ENCODE measurements at places on chromosomes 13 and 19.

GRCh38 chr13:34515201-34515600, 426.9 kb upstream of the NBEA start:
- DNase-seq = no peak

- no peak for DNase-seq
Observed at GRCh38 chr13:24834902-24835510, 71.0 kb downstream of the RNF17 start.

GRCh38 chr13:50691681-50692263, 151.7 kb downstream of the DLEU7 start:
- DNase-seq = no peak

DNA sequence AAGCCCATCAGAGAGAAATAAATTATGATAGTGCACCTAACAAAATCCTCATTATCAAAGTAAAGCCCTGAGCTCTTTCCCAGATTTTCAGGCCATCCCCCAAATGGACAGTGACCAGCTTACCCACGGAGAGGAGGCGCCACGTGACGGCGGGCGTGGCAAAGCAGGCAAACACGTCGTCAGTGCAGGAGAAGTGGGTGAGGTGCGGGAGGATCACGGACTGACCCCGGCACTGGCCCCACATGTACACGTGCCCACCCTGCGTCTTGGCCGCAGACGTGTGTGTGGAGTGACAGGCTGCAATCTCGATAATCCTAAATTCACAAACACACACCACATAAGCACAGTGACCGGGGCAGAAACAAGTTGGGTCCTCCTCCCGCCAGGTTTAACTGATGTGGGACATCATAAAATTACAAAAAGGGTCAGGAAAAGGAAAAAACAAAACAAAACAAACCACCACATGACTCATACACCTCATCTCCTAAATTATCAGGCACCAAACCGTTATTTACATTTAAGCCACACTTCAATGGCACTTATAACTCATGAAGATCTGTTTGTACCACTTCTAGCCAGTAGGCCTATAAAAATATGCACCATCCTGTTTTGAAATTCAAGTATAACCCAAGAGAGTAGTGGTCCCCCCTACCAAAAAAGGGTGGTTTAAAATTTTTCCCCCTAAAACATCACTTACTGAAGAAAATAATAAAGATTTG, 30.1 kb downstream of the RCBTB2 start:
- DNase-seq = no peak

DNA sequence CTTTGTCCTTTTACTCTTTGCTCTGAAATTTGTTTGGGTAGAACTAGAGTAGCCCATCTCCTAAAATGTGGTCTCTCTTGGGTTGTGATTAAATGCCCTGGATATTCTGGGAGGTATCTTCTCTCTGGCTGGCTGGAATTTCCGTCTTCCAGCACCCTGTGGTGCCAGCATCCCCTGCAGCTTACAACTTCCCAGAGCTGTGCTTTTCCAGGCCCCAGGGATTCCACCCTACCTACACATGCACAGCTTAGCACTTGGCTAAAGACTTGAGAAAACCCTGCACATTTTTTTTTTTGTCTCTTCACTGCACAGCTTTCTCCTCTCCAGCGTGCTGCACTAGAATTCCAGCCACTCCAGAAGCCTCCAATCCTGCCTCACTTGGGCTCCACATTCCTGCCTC, 334.7 kb downstream of the IRS2 start:
- DNase-seq = no peak

DNA sequence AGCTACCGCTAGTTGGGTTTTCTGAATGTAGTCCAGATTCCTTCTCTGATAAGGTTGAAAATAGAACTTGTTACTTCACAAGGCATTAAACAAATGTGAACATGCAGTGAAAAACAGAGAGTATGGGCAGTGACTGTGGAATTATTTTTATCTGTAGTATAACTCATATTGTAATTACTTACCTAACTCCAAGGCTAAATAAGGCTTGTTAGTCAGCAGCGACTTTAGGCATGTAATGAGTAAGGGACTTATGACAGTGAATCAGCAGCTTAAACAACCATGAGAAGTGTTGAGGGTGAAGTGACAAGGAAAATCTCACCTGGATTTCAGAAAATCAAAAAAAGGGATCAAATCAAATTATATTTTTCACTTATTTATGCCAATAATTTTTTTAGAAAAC, 1719.5 kb upstream of the MIR17HG start:
- DNase-seq = no peak
